ENCODE measurements at places on chromosomes 4 and X.
A peak's percentile ranks its signal among the peaks of the same experiment; 100 is the strongest.

DNA sequence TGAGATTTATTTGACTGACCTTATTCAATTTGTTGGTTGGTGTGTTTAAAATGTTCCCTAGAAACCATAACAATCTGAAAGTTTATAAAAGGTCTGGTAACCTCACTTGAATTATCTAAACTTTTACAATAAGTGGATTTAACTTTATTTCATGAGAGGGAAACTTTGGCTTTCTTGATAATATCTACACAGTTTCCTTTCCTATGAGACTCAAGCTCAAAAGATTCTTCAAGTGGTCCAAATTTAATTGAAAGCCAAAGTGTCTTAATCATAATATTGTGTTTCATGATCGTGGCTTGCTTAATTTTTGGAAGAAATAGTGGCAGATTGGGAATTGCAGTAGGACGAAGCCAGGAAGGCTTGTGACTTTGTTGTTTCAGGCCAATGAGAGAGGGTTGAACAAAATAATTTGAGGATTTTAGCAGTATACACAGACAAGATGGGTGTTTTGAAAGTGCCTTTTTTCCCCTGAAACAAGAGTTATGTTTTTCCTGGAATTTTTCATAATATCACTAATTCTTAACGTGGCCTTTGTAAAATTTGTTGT lies 55.0 kb downstream of the PHEX start:
- DNase-seq, result no peak

GRCh38 chr4:168491563-168491962 lies 5.3 kb upstream of the PALLD start:
- DNase-seq, result no peak

DNA sequence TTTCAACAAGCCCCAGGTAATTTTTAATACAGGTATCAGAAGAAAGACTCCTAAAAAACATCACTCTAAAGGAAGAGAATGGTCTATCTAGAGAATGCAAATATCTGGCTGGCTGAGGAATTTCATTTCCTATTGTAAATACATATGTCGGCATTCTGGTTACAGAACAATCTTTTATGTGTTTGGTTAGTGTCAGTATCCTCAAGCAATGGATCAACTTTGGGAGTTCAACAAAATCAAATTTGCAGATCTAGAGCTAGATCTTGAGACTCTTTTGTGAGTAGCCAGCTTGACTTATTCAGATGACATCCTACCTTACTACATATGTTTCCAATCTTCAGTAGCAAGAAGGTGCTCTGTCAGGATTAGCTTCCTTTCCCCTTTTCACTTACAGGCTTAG lies 145.1 kb downstream of the BTC start:
- no peak for DNase-seq

GRCh38 chrX:87878926-87879325 lies 361.3 kb downstream of the KLHL4 start:
- DNase-seq, result no peak

DNA sequence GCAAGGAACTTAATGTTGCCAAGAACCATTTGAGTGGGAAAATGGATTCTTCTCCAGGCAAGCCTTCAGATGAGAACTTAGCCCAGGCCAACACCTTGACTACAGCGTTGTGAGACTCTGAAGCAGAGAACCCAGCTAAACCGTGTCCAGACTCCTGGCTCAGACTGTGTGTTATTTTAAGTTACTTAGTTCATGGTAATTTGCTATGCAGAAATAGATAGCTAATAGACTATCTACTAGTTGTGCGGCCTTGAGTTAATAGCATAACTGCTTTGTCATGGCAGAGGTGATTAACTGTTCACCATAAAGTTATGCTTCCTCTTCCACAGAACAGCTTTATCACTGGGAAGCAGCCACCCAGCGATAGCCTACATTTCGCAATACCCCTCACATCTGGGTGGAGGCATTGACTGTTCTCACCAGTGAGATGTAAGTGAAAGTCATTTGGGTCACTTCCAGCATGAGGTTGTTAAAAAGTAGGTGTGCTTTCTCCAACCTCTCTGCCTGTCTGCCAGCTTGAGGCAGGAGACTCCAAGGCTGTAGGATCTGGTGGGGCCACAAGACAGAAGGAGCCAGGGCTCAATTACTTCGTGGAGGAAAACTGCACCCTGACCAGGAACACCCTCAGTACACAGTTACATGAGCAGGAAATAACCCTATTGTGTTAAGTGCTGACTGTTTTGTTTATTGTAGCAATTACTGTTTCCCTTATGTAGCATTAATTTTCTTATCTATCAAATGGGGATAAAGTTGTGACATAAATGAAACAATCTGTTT lies 94.2 kb downstream of the GPAT3 start:
- no peak for DNase-seq

DNA sequence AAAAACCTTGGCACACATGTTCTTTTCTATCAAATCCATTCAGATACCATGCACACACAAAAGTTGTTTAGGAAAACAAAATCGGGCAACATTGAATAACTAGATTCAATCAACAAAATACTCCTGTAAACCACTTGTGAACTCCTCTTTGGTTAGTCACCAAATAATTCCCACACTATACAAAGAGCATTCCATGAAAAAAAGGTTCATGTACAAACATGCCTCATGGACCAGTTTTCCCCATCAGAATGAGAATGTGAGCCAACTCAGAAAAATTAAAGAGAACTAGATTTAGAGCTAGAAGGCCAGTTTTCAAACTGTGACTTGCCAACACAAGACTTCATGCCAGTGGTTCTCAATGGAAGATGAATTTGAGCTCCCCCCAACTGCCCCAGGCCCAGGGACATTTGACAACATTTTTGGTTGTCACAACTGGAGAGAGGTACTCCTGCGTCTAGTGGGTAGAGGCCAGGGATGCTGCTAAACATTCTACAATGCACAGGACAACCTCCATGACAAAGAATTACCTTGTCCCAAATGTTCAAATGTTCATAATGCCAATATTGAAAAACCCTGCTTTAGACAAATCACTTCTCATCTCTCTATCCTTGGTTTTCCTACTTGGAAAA lies 55.4 kb downstream of the GPC3 start:
- DNase-seq, result no peak

- DNase-seq, result no peak
These were observed 121.1 kb upstream of the PPARGC1A start for GRCh38 chr4:24010994-24011393.

GRCh38 chrX:35076061-35076460 lies 133.5 kb downstream of the FAM47B start:
- DNase-seq, result no peak

DNA sequence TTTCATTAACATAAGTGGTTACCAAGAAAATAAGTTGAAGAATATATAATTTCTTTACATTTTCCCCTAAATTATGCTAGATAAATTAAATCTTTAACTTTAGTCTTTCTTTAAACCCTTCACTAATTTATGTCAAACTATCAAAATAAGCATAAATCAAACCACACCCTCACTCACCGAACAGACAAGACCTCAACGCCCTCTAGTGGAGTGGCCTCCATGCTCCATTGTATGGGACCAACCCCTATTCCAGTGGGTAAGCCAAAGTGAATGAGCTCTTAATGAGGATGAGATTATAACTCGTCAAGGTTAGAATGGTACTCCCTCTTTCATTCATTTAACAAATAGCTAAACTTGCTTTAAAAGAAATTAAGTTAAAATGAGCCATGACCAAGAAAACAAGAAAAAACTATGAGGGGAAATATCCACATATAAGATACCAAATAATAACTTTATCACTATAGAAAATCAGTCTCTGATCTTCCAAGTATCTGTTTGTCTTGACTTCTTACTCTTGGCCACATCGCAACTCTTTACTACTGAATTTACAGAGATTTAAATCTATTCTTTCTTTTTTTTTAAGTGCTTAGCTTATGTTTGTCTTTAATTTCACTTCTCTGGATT lies 15.6 kb upstream of the BBS12 start:
- DNase-seq, result peak; percentile 42

DNA sequence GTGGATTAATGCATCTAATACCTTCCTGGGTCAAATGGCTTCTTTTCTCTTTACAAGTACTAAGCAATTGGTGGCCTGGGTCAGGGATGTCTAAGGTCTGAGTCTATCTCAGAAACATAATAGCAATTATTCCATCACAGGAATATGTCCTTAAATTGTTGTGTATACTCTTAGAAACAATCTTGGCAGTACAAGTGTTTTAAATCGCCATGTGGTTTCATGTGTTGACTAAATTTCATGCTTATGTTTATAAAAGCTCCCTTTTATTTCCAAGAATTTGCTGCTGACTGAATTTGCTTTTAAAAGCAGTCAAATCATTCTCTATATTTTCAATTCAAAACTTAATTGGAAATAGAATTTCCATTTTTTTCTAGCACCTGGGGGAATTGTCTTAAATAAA lies 125.3 kb upstream of the PACRGL start:
- DNase-seq, result no peak

DNA sequence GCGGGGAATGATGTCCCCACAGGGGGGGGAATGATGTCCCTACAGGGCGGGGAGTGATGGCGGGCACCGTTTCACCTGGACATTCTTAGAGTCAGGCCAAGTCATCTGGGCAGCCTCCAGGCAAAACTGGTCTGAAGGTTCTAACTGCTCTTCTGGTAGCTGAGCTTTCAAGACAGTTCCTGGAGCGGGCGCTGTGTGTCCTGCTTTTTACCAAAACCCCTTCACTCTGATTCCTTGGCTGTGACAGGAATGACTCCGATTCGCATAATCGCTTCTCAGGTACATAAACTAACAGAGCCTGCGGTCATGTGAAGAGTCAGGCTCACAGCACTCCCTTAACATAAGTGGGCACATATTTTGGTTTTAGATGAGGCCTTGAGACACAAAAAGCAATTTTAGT lies 836.0 kb downstream of the TRIML1 start:
- DNase-seq, result no peak

DNA sequence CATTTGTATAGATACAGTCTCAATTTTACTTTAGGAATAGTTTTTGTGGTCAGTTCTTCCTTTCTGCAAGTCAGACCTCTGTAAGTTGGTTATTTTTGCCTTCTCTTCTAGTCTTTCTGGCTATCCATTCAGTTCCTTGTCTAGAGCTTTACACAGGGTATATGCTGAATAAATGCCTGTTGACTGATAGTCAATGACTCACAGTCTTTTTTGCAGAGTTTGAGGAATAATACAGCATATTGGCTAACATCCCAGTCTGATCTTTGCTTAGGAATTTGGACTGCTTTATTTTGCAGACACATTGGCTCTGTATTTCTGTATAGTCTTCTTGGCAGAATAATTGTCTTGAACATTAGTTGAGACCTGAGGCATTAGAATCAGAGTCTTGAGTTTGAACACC lies 132.4 kb downstream of the MAGEC1 start:
- peak; percentile 36 for DNase-seq

- no peak for DNase-seq
These were observed 349.7 kb downstream of the NR3C2 start for GRCh38 chr4:148092316-148093014.
